Hippocampal formation (tissue), 2 donors: ENCODE measurements at places on chromosomes 16 and 17.

GRCh38 chr16:7313170-7313569, 19.5 kb upstream of the RBFOX1 start:
- DNase-seq, result no peak

DNA sequence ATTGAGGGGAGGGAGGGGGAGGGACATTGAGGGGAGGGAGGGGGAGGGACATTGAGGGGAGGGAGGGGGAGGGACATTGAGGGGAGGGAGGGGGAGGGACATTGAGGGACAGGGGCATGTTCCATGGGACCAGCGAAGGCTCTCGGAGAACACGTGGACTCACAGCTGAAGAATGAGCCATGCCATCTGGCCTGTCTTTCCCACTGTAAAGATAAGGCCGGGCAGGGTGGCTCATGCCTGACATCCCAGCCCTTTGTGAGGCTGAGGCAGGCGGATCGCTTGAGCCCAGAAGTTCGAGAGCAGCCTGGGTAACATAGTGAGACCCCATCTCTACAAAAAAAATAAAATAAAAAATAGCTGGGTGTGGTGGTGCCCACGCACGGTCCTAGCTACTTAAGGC, 32.5 kb downstream of the RPH3AL start:
- no peak for DNase-seq

DNA sequence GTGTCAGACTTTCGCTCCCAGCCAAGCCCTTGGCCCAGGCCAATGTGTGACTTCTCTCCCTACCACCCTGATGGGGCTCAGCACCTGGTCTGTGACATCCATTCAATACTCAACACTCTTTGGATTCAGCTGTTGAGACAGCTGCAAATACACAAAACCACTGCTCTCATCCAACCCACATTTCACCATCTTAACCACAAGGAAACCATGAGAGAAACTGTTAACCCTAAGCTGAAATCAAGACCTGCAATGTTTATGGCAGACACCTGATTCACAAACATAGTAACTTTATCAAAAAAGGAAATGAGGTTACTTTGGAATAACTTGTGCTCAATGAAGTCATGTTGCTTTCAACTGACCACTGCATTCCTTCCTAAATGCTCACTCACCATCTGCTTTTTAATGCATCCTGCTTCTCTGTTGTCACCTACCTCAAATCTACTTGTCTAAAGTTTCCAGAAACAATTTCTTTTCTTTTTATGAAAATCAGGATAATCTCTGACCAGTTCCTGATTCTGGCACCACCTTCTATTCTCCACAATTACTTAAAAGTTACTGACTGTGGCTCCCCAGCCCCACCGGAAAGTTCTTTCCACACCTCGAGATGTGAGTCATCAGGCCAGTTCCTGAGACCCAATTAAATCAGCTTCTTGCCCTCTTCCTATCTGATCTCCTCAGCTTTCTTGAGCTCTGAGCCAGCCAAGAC, 88.2 kb downstream of the NOG start:
- DNase-seq, result no peak

DNA sequence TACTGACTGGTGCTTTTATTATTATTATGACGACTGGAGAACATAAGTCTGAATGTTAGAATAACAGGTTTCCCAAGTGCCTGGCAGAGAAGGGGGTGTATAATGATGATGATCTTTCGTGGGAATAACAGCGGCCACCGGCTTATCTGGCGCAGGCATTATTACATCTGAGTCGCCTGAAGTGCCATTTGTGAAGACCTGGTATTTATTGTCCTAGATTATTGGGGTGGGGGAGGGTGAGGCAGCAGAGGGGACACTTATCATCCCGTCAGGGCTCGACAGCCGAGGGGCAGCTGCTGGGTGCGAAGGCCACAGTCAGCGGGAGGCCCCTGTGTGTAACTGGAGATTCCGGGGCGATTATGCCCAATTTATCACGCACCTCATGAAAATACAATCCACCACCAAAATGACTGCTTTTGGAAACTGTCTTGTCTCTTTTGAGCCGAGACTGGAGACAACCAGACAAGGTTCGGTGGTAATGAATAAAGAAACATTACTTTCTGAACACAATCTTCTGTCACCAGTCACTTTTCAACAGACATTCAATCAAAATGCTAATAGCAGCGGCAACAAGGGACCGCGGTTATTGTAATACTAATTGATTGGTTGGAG, 199.3 kb downstream of the CCDC182 start:
- no peak for DNase-seq

DNA sequence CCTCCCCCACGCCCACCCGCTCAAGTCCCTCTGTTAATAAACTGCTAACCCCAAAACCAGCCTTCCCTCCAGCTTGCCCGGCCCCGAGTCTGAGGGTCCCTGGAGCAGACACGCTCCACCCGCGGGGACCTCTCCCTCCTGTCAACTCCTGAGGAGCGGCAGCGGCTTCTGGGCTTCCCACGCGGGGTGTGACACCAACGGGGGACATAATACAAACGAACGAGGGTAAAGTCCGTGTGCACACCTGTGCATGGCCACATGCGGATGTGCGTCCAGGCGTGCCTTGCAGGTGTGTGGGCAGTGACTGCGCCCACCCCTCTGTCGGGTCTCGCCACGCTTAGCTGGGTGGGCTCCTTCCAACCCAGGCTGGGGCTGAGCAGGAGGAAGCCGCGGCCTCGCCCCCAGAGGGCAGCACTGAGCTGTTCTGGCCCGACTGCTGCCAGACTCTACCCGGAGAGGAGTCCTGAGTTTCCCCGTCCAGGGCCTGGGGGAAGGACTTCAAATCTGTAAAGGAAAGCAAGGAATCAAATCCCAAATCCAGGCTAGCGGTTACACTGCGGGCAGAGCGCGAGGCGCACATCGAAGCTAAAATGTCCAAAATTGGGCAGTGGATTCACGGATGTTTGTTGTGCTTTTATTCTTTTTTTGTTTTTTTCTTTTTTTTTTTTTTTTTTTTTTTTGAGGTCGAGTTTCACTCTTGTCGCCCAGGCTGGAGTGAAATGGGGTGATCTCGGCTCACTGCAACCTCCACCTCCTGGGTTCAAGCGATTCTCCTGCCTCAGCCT, 24.2 kb upstream of the KRT17 start:
- DNase-seq, result peak; percentile 63

DNA sequence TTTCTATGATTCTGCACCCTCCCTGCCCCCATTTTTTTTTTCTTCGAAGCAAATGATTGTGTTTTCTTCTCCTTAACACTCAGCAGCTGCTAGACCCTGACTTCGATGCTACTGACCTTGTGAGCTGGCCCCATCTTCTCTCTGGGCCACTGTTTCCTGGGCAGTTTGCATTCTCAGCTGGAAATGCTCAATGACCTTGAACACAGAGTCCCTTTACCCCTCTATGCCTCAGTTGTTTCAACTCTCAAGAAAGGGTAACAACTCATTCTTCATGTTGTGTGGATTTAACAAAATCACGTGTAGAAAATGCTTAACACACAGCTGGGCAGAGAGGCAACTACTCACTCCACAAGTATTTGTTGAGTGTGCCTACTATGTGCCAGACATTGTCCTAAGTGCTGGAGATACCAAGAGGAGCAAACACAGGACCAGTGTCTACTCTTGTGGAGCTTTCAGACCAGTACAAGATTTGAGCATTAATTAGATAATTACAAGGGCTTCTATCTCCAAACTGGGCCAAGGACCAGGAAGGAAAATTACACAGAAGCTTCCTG, 66.2 kb downstream of the IQCK start:
- DNase-seq, result no peak

DNA sequence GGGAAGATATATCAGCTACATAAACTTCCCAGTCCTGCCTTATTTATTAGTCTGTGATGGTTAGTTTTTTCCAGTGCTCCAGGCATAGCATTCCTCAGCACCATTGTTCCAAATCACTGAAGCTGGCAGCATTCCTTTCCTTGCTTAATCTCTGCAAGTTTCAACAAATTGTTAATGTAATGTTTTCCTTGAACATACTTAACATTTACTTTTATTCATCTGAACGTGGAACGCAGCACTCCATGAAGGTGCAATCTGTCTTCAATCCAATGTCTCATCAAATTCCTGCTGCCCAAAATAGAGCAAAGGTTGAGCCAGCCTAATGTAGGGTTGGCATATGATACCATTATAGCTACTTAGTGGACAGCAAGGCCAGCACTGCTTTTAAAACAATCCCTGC, 441.1 kb upstream of the RBFOX1 start:
- no peak for DNase-seq

DNA sequence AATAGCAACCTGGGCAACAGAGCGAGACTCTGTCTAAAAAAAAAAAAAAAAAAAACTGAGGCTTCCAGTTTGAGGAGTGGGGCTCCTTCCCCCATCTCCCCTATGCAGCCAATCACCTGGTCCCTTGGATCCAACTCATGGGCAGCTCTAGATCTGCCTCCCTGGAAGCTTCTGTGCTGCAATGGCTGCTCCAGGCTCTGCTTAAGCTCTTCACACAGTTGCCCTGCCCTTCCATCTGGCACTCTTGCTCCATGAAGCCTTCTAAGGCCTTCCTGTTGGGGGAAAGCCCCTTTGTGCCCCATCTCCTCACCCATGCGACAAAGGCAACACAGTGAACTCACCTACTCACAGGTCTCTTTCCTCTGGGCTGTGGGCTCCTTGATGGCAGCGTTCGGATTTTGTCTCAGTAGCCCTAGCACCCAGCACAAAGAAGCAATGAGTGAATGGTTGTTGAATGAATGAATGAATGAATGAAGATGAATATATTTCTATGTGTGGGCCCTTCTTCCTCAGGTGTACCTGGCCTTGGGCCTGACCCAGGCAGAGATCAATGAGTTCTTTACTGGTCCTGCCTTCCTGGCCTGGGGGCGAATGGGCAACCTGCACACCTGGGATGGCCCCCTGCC, 1.9 kb downstream of the NAGLU start:
- DNase-seq, result no peak

DNA sequence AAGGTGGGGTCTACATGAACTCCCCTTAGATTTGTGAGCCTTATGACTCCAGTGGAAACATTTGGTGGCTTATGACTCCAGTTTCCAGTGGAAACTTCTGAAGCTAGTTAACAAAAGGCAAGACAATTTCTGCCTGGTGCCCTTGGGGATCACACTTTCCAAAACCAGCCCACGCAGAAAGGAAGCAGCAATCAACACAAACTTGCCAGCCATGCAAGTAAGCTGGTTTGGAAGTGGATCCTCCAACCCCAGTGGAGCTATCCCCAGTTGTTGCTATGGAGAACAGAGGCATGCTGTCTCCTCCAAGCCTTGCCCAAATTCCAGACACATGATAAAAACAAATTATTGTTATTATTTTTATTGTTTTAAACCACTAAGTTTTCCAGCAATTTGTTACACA, 130.9 kb downstream of the CDH11 start:
- no peak for DNase-seq

- no peak for DNase-seq
Observed at GRCh38 chr16:86601356-86601755, 23.0 kb downstream of the FOXL1 start.
